ENCODE measurements at places on chromosomes 12 and 14.
A peak's percentile ranks its signal among the peaks of the same experiment; 100 is the strongest.

DNA sequence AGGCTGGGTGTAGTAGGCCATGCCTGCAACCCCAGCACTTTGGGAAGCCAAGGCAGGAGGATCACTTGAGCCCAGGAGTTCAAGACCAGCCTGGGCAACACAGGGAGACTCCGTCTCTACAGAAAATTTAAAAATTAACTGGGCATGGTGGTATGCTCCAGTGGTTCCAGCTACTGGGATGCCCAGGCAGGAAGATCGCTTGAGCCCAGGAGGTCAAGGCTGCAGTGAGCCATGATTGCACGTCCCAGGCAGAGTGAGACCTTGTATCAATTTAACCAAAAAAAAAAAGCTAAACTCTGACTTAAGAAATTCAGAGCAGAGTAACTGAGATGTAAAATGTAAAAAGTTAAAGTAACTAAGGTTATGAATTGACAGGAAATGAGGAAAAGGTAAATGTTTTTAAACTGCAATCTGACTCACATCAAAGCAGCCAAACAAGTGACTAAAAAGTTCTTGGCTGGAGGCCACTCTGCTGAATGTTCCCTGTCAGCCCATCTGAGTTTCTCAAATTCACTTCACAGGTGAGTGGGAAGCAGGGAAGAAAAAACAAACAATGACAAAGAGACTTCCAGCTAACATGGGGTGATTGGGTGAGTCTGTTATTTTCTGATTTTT lies 21.3 kb downstream of the PRKD1 start:
- peak; percentile 32 for DNase-seq

- DNase-seq: no peak
Observed at GRCh38 chr12:29220632-29221336, 71.7 kb downstream of the FAR2 start.

DNA sequence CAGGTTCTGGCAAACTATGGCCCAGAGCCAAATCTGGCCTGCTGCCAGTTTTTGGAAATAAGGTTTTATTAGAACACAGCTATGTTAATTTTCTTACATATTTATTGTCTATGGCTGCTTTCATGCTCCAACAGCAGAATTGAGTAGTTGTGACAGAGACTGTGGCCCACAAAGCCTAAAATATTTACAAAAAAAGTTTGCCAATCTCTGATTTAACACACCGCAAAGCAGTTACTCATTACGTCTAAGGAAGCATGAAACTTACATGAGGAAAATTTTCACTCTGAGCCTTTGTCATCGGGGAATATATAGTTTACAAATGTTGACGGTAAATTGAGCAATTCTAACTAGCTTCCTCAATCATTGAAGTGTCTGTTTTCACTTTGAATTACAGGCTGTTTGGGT lies 96.5 kb downstream of the UNC79 start:
- DNase-seq: no peak

GRCh38 chr12:109605016-109605415 lies 31.4 kb downstream of the MVK start:
- DNase-seq: no peak

GRCh38 chr12:105961821-105962671 lies 176.7 kb downstream of the NUAK1 start:
- peak; percentile 61 for DNase-seq

GRCh38 chr12:1234073-1234472 lies 243.1 kb downstream of the ERC1 start:
- DNase-seq: peak; percentile 52

DNA sequence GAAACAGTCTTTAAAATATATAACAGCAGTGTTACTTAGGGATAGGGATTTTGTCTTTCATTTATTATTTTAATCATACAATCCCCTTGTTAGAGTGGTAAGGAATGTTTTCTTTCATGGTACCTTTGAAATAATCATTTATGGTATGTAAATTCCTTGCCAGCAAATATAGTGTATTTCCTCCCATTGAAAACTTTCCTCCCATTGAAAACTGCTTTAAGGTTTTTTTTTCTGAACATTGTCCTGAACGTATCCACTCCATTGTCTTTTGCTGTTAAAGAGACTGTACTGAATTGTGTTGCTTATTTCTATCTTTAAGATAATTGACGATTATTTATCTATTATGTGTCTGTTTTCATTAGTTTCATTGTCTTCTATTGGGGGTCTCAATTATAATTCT lies 83.5 kb downstream of the PPHLN1 start:
- DNase-seq: no peak

- no peak for DNase-seq
Observed at GRCh38 chr14:55115861-55116245, 13.2 kb upstream of the LGALS3 start.

DNA sequence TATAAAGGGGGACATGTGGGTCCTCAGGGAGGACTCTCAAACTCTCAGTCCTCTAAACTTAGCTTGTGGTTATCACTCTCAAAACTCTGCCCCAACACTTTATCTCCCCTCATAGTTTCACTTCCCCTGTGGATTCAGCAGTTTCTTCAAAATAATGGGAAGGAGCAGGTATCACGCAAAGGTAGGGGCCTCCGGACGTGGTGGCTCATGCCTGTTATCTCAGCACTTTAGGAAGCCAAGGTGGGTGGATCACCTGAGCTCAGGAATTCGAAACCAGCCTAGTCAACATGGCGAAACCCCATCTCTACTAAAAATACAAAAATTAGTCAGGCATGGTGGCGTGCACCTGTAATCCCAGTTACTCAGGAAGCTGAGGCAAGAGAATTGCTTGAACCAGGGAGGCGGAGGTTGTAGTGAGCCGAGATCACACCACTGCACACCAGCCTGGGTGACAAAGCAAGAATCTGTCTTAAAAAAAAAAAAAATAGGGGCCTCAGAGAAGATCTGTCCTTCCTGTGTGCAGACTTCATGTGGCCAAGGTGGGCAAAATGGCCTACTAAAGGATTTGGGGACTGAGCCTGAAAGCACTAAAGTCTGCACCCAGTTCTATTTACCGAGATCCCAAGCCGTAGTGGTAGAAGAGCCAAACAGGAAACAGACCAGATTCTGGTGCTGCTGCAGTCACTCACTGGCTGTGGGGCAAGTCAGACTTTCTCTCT lies 6.4 kb downstream of the ITGB7 start:
- no peak for DNase-seq

DNA sequence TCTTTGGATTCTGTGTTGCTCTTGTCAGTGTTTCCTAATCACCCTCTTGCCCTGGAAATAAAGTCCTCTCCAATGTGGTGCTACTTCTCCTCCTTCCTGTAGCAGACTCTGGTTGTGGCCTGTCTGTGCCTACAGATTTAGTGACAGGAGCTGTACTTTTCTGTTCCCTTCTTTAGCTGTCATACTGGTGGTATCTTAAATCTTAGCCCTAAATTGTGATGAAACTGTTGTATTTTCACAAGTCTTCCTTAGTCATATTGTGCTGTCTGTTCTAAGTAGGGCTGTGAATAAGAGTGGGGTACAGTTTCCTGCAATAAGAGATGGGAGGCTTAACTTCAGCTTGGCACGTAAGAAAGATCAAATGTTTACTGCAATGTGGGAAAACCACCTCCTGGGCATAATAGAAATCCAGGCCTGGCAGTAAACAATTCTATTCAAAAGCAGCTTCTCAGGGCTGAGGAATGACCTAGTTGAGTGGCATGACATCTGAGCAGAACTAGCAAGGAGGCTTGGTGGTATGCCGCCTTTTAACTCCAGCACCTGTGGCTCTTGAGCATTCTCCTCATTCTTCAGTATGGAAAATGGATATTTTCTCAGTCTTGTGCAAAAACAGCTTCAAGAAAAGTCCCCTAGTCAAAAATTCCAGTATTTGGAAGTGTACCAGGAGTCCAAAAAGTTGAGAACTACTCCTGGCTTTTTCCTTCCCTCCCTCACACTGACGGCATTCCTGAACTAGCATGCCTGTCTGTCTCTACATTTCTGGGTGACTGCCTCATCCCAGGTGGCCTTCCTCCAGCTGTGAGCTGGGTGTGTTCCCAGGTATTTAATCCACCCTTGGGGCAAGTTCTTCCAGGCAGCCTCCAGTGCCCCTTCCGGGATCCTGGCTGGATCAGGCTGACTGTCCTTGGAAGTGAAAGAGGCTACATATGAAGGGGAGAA lies 19.5 kb downstream of the ANO6 start:
- DNase-seq: peak; percentile 70

DNA sequence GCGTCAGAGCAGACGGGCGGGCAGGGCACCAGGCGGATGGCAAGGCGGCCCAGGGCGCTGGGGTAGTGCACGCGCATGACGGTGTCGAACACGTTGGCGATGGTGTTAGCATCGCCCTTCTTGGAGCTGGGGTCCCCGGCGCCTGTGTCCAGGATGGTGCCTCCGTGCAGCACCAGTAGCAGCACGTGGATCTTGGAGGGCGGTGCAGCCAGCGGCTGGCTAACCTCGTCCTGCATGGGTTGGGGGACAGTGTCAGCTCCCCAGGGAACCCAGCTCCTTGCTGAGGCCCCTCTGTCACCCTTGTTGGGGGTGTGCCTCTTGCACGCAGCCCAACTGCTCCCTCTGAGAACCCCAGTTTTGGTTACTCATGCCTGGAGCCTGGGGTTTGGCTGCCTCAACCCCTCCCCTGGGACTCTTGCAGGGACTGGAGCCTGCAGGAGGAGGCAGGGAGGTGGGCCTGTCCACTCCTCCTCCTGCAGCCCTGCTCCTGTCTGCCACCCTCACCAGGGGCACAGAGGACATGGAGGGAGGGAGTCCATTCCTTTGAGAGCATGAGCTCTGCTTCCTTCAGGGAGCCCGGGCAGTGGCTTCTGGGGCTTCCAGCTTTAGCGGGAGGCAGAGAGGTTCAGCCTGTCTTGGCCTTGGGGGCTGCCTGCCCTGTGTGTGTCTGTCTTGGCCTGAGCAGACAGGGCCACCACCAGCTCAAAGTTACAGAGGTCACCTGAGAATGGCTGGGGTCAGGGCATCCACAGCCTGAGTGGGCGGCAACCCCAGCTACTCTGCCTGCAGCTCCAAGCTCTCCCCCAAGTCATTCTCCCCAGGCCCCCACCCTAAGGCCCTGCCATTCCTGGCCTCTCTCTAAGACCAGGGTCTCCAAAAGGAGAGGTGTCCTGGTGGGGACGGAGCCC lies 17.1 kb downstream of the ARL6IP4 start:
- no peak for DNase-seq

- DNase-seq: peak; percentile 66
Observed at GRCh38 chr12:104805186-104805585, 152.9 kb downstream of the SLC41A2 start.

DNA sequence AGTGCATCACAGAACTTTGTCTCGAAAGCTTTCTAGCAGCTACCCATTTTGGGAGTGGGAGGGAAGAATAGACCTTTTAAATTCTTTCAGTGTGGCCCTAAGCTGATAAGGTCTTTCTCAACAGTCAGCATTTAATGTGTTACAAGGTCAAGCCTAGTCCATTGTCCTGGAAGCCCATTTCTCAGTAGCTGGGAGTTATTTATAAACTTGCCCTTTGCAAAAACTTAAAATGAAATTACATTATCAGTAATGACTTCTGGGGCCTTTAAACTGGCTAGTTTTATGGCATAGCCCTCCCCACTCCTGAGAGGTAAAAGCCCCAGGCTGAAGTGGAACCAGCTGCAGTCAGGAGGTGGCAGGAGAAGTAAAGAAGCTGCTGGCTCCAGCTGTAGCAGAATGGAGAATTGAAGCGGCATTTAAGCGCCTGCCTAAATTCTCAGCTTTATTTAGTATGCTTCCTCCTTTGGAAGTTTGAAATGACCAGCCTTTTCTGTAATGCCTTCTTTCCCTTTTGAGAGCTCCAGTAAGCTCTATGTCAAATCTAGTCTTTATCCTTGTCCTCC lies 12.4 kb downstream of the COPZ1 start:
- no peak for DNase-seq

- peak; percentile 45 for DNase-seq
Observed at GRCh38 chr12:42698213-42698612, 108.7 kb upstream of the PRICKLE1 start.

GRCh38 chr12:80643961-80644360 lies 63.5 kb upstream of the MYF6 start:
- DNase-seq: peak; percentile 41

- DNase-seq: no peak
Observed at GRCh38 chr14:20956376-20956976, 1.2 kb downstream of the RNASE2 start.

- DNase-seq: no peak
Observed at GRCh38 chr12:4383304-4383865, 3.9 kb upstream of the FGF23 start.

GRCh38 chr12:998020-998874 lies 7.2 kb downstream of the ERC1 start:
- DNase-seq: no peak

GRCh38 chr12:52537101-52537500 lies 15.8 kb downstream of the KRT71 start:
- no peak for DNase-seq

- peak; percentile 64 for DNase-seq
Observed at GRCh38 chr14:35390577-35391387, 13.8 kb downstream of the NFKBIA start.

- peak; percentile 99 for DNase-seq
Observed at GRCh38 chr12:1474041-1474573, 120.3 kb downstream of the FBXL14 start.

- peak; percentile 15 for DNase-seq
Observed at GRCh38 chr12:71708658-71709057, 22.8 kb downstream of the TMEM19 start.

GRCh38 chr12:42779186-42779859 lies 189.8 kb upstream of the PRICKLE1 start:
- DNase-seq: peak; percentile 11

DNA sequence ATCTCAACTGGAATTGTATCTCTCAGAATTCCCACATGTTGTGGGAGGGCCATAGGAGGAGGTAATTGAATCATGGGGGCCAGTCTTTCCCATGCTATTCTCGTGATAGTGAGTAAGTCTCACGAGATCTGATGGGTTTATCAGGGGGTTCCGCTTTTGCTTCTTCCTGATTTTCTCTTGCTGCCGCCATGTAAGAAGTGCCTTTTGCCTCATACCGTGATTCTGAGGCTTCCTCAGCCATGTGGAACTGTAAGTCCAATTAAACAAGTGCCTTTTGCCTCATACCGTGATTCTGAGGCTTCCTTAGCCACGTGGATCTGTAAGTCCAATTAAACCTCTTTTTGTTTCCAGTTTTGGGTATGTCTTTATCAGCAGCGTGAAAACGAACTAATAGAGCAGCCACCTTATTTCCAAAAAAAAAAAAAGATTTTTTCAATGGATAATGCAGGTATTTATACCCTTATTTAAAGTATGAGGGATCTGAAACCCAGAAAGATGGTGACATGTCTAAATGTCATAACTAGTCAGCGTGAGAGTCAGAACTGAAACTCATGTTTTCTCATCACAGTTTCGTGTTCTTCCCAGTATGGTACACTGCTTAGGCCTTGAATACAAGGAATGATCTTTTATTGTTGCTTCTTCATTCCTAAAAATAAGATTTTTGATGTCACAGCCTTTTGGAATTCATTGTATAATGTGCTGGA lies 89.6 kb downstream of the ERC1 start:
- no peak for DNase-seq

GRCh38 chr14:41609704-41610183 lies 3.1 kb downstream of the LRFN5 start:
- DNase-seq: no peak

- DNase-seq: peak; percentile 61
Observed at GRCh38 chr14:58488550-58488949, 61.0 kb downstream of the KIAA0586 start.

GRCh38 chr12:116339800-116340371 lies 62.4 kb upstream of the MED13L start:
- DNase-seq: peak; percentile 65

Data from EH (cell line).